NCI-H446 (cell line): ENCODE measurements at places on chromosomes 13 and 19.
A peak's percentile ranks its signal among the peaks of the same experiment; 100 is the strongest.

DNA sequence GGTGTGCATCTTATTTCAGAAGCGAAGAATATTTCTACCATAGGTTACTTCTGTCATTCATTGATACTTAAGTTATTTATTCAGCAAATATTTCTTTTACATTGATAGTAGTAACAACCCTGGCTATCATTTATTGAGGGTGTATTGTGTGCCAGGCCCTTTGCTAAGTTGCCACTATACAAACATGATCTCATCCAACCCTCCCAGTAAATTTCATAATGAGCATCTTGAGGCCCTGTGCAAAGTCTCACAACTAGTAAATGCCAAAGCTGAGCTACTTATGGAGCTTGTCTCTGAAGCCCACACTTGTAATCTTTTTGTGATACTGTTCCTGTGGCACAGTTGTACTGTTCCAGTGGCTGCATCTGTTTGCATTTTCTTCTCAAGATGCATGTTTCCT is 36.1 kb downstream of the RNASEH2B start:
- DNase-seq: no peak

GRCh38 chr19:43496960-43497359 is 7.6 kb downstream of the PHLDB3 start:
- DNase-seq: no peak

DNA sequence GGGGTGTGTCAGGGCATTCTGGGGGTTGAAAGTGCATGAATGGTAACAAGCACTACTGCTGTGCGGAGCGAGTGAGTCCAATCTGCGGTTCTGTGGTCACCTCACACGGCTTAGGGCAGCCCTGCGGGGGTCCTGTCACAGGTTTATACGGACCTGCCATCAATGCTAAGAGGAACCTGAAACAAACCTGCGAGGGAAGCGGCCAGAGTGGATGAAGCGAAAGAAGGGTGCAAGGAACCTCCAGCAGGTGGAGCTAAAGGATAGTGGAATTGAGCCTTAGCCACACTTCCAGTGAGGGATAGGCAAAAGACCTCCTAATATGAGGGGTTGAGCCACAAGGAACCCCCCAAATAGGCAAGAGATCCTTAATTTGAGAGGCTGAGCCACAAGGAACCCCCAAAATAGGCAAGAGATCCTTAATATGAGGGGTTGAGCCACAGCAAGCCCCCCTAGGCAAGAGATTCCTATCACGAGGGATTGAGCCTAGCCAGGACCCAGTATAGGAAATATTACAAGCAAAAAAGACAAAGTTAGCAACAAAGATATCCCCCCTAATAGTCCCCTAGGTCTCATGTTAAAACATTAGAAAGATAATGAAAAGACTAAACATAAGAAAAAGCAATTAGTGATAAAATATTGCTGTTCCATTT is 6.3 kb upstream of the ZNF69 start:
- DNase-seq: peak; percentile 37

DNA sequence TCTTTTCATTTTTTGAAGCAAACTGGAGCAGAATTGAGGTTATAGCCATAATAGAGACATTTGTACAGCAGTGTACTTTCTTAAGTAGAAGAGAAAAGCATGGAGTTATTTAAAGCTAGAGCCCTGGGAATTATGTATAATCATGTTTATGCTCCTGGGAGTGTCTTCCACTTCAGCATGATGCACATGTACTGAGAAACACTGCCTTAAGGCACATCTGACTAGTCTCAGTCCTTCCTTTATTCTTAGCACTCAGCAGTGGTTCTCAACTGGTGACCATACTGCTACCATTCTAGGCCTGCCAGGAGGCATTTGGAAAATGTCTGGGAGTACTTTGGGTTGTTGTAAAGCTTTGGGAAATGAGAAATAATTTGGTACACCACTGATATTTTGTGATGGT is 45.8 kb downstream of the VWA8 start:
- DNase-seq: no peak

- DNase-seq: no peak
These were observed 57.4 kb downstream of the ATP11A start for GRCh38 chr13:112747256-112747655.

DNA sequence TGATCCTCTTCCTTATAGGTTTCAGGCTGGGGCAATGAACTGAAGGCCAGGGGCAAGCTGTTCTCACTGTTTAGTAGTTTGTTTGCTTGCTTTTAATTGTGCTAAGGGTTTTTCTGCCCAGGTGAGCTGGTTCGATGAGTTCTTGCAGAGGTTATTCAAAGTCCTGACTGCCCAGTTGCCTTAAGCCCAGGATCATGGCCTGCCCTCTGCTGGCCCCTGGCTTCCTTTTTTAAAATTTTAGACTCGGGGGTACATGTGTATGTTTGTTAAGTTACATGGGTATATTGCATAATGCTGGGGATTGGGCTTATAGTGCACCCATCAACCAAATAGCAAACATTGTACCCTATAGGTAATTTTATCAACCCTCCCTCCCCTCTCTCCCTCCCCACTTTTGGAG is 65.7 kb downstream of the ZNF536 start:
- no peak for DNase-seq

DNA sequence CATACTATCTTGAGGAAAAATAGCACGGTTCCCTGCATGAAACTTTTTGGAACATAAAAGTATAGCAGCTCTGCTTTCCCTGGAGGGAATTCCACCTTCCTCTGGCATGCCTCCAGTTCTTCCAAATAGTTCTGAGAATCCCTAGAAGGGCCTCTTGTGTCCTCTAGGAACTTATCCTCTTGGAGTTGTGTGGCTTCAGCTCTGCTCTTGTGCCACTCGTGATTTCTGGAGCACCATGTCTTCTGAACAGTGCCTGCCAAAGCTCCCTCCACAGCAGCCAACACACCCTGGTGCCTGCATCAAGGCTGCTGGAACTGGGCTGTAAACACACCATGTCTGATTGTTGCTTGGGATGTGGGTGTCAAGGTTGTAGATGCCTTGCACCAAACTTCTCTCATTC is 65.7 kb upstream of the FLT1 start:
- DNase-seq: no peak

DNA sequence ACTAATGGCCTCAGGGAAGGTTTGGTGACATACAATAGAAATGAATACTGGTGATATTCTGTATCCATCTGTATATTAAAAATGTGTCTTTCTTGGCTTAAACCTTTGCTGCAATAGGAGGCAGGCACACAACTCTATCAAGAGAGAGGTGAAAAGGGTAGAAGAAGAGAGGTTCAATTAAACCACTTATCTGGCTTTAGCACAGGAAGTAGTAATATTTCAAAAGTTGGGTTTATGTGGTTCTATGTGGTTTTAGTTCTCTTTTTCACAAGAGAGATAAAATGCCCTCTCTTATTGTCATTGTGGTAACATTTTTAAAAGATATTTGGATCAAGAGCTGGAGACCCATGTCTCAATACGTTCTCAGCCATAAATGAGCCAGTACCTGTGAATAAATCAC is 146.2 kb upstream of the FNDC3A start:
- no peak for DNase-seq

DNA sequence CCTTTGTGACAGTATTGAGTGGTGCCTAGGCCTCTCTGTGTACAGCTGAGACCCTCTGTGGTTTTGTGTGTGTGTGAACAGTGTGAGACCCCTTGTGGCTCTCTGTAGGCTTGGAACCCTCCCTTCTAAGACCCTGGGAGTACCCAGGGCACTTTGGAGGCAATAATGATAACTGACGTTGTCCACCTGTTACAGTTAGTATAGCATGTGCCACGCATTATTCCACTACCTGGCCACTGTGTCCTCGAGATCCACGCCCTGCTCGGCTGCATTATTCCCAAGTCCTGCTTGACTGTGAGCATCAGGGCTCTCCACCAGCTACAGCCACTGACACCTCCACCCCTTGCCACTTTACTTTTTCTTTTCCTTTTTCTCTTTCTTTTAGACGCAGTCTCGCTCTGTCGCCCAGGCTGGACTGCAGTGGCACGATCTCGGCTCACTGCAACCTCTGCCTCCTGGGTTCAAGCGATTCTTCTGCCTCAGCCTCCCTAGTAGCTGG is 2.0 kb downstream of the GRAMD1A start:
- no peak for DNase-seq

DNA sequence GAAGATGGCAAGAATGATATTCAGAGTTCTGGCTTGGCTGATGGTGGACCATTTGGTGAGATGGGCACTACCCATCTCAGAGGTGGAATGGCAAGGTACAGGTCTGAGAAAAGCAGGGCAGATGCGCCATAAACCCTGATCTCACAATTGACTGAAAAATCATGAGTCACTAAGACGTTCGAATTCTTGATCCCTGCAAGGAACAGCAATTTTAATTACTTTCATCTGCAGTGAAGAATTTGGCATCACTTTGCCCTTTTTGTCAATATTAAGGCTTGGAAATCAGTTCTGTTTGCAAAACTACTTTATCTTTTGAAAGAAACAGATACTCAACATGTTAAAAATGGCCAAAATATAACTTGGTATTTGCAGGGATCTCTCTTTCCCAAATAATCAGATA is 38.1 kb downstream of the HTR2A start:
- DNase-seq: no peak

- no peak for DNase-seq
These were observed 15.2 kb downstream of the CCNA1 start for GRCh38 chr13:36447501-36447900.

DNA sequence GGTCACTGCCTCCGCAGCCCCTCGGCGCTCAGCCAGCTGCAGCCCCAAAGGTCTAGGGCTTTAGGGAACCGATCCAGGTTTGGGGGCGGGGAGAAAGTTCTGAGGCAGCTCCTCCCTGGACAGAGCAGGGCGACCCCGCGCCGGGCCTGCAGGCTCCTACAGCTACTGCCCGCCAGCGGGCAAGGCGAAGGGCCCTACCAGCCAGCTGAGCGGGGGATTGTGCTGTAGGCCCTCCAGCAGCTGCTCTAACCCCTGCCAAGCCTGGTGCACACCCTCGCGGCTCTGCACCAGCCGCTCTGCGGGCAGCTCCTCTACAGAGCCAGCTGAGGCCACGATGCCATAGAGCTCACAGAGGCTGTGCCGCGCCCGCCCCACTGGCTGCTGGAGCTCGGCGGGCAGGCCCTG is 14.0 kb downstream of the PLIN4 start:
- no peak for DNase-seq

DNA sequence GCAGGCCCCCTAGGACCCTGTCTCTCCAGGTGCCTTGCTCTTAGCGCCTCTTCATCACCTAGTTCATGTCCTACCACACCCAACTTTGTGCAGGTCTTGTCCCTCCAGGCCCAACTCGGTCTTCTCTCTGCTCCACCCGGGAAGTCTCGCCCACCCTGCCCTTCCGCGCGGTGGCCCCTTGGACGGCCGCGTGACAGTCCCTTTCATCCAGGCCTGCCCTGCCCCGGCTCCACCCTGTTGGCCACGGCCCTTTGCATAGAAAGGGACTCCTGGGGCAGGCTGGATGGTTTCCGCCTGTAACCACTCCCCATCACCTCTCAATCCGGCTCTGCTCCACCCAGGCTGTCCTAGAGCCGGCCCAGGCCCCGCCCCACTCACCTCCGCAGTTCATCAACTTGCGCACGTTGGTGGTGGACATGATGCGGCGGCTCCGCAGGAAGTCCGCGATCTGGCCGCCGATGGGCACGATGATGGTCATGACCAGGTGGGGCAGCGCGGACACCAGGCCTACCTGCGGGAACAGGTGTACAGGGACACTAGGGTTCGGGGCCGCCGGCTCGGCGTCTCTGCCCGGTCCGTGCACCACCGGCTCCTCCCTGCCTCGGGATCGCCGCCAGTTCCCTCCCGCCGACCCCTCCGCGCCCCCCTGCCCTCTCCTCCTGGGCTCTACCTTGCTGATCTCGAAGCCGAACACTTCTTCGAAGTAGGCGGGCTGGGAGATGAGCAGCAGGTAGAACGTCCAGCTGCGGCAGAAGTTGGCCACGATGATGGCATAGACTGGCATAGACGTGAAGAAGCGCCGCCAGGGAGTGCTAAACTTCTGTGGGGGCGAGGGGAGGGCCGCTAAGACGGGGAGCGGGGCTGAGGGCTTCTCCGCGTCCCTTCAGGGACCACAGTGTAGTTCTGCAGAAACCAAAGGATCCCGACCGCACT is 7.2 kb downstream of the GFY start:
- no peak for DNase-seq

- DNase-seq: no peak
These were observed 4.8 kb downstream of the TJP3 start for GRCh38 chr19:3712663-3713611.

- DNase-seq: no peak
These were observed 546.2 kb downstream of the SLITRK5 start for GRCh38 chr13:88217372-88217771.

GRCh38 chr19:12603714-12604113 is 6.9 kb downstream of the ZNF490 start:
- no peak for DNase-seq

DNA sequence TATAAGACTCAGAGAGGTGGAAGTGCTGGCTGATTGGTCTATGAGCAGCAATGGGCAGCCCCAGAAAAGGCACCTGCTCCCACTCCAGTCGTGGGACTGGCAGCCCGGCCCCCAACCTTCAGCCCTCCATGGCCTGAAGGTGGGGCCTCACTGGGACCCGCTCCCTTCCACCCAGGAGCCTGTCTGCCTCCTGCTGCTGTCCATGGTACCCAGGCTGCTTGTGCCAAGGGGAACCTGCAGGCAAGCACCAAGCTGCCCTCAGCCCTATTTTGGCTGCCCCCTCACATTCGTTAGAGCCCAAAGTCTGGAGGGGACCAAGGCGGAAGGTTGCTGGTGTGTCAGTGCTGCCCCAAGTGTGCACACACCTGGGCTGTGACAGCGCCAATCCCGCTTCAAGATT is 2304.9 kb downstream of the PCDH9 start:
- DNase-seq: no peak

DNA sequence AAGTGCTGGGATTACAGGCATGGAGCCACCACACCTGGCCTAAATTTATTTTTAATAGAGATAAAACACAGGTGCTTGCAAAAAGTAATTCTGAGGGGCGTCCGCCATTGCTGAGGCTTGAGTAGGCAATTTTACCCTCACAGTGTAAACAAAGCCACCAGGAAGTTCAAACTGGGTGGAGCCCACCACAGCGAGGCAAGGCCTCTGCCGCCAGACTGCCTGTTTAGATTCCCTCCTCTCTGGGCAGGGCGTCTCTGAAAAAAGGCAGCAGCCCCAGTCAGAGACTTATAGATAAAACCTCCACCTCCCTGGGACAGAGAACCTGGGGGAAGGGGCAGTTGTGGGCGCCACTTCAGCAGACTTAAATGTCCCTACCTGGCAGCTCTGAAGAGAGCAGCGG is 50.7 kb downstream of the B3GLCT start:
- DNase-seq: no peak

- no peak for DNase-seq
These were observed 90.8 kb downstream of the SLC7A1 start for GRCh38 chr13:29504691-29505090.

GRCh38 chr19:46637224-46637623 is 1.2 kb upstream of the GNG8 start:
- no peak for DNase-seq

- DNase-seq: peak; percentile 49
These were observed 8.9 kb downstream of the CIC start for GRCh38 chr19:42277821-42278451.

- no peak for DNase-seq
These were observed 131.7 kb downstream of the ATP11A start for GRCh38 chr13:112821340-112822055.
